ENCODE measurements at places on chromosomes 5 and 9. TPM values are rescaled to one million over a fixed set of nuclear protein-coding genes. Genes with fewer than 3 reads are reported as not detected.

The CTXN3 gene
- not detected for total RNA-seq

The RHOBTB3 gene
- 91.3 TPM for total RNA-seq

The TEX48 gene
- not detected for total RNA-seq

The ADAMTS19 gene
- under 0.01 TPM for total RNA-seq

The RANBP17 gene
- 4.7 TPM for total RNA-seq

The BTNL3 gene
- not detected for total RNA-seq

The PLAC8L1 gene
- not detected for total RNA-seq

The GARIN3 gene
- total RNA-seq = not detected

The FBP2 gene
- total RNA-seq = not detected

The SPINK1 gene
- total RNA-seq = not detected

The BRD3OS gene
- 26.2 TPM for total RNA-seq

The F2RL2 gene
- total RNA-seq = 8.3 TPM

The PRRX2 gene
- 14.9 TPM for total RNA-seq

The MOB3B gene
- 0.17 TPM for total RNA-seq

The RIMOC1 gene
- 9.7 TPM for total RNA-seq

The GPX8 gene
- total RNA-seq = 137 TPM

The WHRN gene
- 0.15 TPM for total RNA-seq

The MAP1B gene
- total RNA-seq = 130 TPM

The ASPN gene
- not detected for total RNA-seq

The MEF2C gene
- 1.9 TPM for total RNA-seq

The NUDT12 gene
- total RNA-seq = 11.3 TPM

The SLC6A19 gene
- not detected for total RNA-seq

The PTAR1 gene
- total RNA-seq = 20.8 TPM

The IL11RA gene
- total RNA-seq = 13.8 TPM

The PPP3R2 gene
- not detected for total RNA-seq

The IL3 gene
- not detected for total RNA-seq

The WNK2 gene
- not detected for total RNA-seq

The PCDH12 gene
- under 0.01 TPM for total RNA-seq

The ANKRD34B gene
- not detected for total RNA-seq

The ITGA2 gene
- 4.8 TPM for total RNA-seq

The DAB2 gene
- total RNA-seq = 44.7 TPM

The SPINK4 gene
- total RNA-seq = not detected

The GLRA1 gene
- not detected for total RNA-seq

The LCN15 gene
- not detected for total RNA-seq

The PCSK1 gene
- not detected for total RNA-seq

The ABO gene
- not detected for total RNA-seq

The OTP gene
- not detected for total RNA-seq

The C9orf153 gene
- not detected for total RNA-seq

The ZNF366 gene
- not detected for total RNA-seq

The ZNG1F gene
- 7.4 TPM for total RNA-seq

All from bronchus fibroblast of lung (primary cell).